ENCODE measurements at places on chromosomes 3 and 15.

DNA sequence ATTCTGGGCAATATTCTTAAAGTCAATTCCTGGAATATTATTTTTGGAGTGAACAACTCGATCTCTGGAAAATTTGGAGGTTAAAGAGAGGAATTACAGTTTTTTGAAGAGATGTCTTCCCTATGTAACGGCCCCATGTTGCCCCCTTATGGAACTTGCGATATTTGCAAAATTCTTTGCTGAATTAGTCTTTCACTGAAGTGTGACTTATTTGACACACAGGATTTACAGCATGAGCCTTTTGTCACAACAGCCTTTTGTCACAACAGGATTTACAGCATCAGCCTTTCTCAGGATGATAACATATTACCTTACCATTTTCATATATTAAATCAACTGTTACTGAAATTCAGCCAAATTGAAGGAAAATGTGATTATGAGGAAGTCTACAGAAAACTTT, 37.8 kb upstream of the SPTSSB start:
- DNase-seq = peak; percentile 87

DNA sequence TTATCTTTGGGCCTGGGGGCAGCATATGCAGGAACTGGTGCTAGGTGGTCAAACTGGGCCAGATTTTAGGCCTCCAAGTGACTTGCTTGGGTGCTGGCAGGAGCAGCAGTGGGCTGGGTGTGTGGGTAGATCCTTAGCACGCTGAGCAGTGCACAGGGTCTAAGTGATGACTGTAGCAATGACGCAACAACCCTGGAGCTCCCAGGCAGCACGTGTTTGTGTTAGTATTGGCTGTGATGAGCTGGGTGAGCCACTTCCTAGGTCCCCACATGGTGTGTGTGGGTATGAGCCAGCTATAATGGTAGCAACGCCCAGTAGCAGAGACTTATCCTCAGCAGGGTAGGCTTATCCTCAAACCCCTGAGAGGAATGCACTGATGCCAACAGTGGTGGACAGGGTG, 570.6 kb upstream of the ROBO1 start:
- DNase-seq = no peak

- DNase-seq = no peak
Measured at GRCh38 chr3:43055806-43056770, 49.8 kb downstream of the POMGNT2 start.

DNA sequence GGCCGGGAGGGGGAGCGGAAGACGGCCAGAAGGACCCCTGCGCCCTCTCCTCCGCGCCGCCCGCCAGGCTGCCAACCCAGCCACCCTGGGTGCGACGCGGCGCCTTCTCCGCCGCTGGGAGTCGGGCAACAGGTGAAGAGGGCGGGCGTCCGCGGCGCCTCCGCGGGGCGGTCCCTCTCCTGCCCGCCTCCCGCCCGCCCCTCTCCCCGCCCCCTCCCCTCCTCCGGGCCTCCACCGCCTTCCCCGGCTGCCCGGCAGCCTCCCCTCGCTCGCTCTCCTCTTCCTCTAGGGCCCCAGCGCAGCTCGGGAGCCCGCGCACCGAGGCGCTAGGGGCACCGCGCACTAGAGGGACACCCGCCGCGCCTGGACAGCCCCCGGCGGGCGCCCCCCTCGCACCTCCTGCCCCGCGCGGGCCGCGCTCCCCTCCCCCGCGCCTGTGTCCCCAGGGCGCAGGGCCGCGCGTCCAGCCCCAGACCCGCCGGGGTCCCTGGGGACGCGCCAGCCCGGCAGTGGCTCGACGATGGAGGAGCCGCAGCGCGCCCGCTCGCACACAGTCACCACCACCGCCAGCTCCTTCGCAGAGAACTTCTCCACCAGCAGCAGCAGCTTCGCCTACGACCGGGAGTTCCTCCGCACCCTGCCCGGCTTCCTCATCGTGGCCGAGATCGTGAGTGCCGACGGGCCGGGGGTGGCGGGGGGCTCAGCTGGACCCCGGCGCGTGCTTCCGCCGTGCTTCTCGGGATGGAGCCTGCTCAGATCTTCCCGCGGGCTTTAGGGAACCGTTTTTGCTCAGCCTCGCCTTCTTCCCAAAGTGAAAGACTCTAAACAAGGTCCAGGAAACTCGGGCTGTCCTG, at the start of gene CMTM8:
CMTM8 (plus strand) TSS at position 228 of the 854 bp plus-strand sequence; CDS start at position 521, 293 bp downstream.
- peak; percentile 50 for DNase-seq

GRCh38 chr15:92580933-92581445, 74.6 kb downstream of the FAM174B start:
- DNase-seq = no peak

DNA sequence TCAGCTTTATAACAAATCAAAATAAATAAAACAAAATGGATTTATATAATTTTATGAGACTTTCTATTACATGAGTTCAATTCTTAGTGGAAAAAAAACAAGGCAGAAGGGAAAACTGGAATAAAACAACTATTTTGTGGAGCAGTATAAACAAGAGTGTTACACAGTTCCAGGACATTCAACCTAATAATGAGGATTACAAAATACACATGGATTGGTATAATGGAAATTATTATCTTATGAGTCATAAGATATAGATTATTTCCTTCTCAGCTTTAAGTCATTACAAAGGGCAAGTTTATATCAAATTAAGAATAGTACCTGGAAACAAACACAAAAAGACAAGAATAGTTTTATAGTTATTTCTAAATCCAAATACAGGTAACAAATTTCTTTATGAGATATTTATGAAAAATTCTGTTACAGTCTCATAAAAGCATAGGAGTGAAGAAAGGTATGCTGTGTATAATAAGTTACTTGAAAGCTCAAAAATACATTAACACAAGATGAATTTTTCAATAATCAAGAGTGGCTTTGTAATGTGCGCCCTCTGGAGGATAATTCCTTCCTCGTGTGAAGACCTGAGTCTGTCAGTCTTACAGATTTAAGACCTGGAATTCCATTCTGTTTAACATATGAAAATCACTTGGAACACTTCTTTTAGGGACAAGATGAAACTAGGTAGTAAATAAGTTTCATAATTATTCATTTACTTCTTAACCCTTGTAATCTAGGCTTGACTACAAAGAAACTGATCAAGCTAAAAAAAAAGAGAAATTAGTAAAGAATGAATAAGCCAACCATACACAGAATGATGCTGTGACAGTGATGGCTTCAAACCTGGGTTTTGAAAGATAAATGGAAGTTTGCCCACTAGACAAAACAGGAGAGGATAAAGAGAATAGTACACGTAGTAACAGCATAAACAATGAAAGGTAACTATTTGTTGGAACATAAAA, 9.5 kb downstream of the COPS2 start:
- peak; percentile 77 for DNase-seq

DNA sequence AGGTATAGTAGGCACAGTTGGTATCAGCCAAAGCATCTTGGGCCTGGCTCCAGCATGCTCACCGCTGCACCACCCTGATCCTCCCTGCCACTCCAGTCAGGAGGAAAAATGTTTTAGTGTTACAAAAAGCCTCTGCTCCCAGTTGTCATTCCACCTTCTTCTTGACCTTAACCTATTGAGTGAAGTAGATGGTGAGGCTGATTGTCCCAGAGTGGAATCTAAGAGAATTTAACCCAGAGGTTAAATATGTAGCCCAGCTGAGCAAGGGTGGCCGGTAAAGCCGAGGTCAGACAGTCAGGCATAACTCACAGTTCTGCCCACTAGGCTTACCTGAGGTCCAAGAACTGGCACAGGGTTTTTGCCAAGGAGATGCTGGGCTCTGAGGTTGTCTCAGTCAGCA, 30.7 kb upstream of the TNIK start:
- no peak for DNase-seq

- DNase-seq = no peak
Measured at GRCh38 chr3:13796701-13797460, 83.0 kb downstream of the WNT7A start.

DNA sequence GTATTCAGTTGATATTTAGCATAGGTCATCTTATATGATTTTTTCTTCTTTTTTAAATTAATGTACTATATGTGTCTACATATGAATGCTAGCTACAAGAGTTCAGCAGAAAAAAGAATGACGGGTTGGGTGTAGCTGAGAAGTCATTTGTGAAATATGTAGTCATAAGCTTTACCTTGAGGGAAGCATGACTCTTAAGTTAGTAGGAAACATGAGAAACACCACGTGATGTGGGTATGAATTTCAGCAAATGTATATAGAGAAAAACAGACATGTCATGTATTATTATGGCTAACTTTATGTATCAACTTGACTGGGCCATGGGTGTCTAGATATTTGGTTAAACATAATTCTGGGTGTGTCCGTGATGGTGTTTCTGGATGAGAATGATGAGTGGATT, 125.0 kb downstream of the RAP2B start:
- DNase-seq = no peak

DNA sequence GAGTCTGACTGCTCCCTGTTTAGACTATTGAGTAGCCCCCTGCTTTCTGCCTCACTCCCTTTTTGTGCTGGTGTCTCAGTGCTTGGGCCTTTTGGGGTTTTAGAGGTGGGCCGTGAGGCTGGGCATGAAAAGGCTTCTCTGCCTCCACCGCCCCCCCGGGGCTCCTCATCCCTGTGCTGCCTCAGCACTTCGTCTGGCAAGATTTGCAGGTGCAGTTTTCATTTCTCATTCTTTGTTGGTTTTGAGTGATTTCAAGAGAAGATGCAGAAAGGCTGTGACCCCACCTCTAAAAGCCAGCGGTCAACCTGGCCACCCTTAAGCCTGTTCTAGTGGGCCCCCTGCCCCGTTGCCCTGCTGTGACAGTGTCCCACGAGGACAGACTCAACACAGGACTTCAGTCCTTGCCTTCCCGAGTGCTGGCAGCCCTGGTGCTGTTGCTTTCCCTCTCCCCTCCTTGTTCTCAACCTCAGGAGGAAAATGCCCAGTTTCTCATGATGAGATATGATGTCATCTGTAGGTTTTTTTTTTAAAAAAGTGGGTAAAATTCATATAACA, 38.0 kb downstream of the APBA2 start:
- DNase-seq = no peak

DNA sequence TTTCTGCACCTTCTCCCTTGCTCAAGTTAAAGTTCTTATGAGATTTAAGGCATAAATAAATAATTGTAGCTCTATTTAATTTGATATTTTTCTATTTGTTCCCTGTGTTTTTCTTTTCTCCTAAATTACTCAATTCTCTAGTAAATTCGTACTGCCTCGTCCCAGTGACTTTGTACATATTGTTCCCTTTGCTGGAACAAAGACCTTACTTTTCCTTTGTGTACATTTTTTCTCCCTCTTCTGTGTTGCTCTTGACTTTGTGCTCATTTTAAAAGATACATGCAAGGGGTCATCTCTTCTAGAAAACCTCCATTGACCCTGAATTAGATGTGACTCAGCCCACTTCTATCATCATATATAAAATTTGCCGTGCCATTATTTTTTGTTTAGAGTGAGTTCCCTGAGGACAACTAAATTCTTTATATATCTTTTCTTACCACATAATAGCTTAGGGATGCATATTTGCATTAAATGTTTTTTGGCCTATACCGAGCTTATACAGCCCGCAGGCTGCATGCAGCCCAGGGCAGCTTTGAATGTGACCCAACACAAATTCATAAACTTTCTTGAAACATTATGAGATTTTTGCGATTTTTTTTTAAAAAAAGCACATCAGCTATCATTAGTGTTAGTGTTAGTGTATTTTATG, 29.6 kb downstream of the PPP4R2 start:
- DNase-seq = no peak

GRCh38 chr3:30349507-30349906, 256.9 kb upstream of the TGFBR2 start:
- no peak for DNase-seq

- peak; percentile 22 for DNase-seq
Measured at GRCh38 chr3:71582612-71583565, 639 bp downstream of the FOXP1 start.

DNA sequence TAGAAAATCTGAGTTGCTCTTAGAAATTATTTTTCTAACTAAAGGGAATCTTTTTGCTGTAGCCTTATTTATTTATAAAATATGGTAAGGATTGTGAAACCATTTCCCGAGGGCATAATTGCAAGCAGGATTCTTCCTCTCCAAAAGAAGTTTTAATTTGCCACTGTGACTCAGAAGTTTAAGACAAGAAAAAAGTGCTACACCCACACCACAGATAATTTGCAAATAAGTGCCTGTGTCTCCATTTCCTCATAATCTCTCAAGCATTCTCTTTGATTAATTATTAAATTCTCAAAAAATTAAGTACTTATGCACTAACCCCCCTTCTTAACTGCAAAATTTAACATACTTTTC, 43.6 kb downstream of the RASA2 start:
- DNase-seq = peak; percentile 66

DNA sequence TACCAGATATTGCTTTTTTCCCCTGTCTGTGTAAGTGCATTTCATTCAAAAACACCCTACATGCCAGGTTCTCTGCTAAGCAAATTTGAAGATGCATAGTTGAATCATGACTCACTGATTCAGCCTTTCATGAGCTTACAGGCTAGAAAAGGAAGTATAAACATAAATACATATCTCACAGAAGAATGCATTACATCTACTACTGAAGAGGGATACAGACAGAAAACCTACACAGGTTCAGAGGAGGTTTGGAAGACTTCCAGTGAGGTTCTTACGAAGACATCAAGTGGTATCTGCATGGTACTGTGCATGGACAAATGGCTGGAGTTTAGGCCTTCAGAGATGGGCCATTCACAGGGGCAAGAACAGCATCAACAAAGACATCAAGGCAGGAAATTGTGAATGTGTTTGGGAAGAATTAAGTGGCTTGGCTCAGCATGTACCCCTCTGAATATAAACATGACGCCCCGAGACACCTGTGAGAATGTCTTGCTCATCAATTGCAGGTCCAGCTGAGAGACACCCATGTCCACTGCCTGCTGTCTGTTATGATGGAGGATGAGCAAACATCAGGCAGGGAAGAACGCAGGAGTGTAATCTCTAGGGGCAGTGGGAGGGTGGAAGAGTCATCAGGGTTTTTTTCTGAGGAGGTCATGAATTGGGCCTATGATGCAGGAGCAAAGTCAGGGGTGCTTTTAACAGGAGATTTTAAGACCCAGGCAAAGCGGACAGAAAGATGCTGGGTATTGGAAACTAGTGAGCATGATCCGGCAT, 105.1 kb upstream of the GALNT15 start:
- DNase-seq = no peak

- peak; percentile 37 for DNase-seq
Measured at GRCh38 chr15:81133782-81134461, at the start of gene CFAP161. Gene CFAP161, plus strand, starts transcription at chr15:81134270. Its CDS starts 60 bp downstream, at chr15:81134330.

DNA sequence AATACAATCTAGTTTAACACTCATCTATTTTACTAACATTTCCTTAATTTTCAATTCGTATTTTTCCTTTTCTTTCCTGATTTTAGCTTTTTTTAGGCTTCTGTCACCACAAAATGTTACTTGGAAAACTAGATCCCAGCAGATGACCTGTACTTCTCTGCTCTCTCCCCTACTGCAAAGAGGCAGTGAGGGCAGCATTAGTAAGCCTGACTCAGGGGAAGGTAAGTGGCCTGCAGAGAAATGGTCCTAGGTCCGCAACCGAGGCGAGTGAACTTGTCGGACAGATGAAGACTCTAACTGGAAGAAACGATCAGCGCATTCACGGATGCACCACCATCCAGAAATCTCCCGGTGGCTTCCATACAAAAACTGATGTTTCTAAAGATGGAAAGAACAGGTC, 20.4 kb downstream of the TMEM43 start:
- no peak for DNase-seq

- DNase-seq = no peak
Measured at GRCh38 chr3:171306631-171307030, 153.6 kb downstream of the TNIK start.
